Osteocyte (in vitro differentiated cells): ENCODE measurements at places on chromosomes 4 and X. TPM values are rescaled to one million over a fixed set of nuclear protein-coding genes. Genes with fewer than 3 reads are reported as not detected.
A peak's percentile ranks its signal among the peaks of the same experiment; 100 is the strongest.

GRCh38 chr4:14168919-14169318 lies 541.4 kb upstream of the BOD1L1 start:
- H3K4me3 ChIP-seq: no peak overlapping the region
- H3K4me1 ChIP-seq: peaks cover 33% of the 10 kb centered on the region
- no peaks in the 10 kb centered on the region for H3K36me3 ChIP-seq
- no peaks in the 10 kb centered on the region for H3K27me3 ChIP-seq
- no peak overlapping the region for H3K27ac ChIP-seq

DNA sequence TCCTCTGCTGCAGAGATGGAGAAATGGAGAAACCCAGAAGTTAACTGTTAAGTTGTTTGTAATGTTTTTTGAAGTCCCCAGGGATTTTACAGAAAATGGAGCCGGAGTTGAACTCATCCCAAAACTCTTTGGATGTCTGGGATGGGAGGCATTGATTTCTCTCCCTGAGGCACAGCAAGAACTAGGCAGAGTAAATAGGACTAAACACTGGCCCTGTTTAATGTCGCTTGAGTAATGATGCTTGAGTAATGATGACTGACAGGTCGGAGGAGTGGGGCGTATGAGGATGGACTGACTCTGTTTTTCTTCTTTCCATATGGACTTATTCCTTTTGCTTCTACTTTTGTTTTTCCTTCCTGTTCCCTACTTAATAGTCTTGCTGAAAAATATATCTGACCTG lies 69.9 kb downstream of the ARHGAP10 start:
- H3K4me1 ChIP-seq: peaks cover 72% of the 10 kb centered on the region
- peaks cover 31% of the 10 kb centered on the region for H3K36me3 ChIP-seq
- peak; percentile 2 for DNase-seq
- H3K27me3 ChIP-seq: no peaks in the 10 kb centered on the region
- no peak overlapping the region for H3K4me3 ChIP-seq

- peak; percentile 90 for DNase-seq
- peaks cover 10% of the 10 kb centered on the region for H3K36me3 ChIP-seq
- no peaks in the 10 kb centered on the region for H3K27me3 ChIP-seq
- peaks cover 11% of the 10 kb centered on the region for H3K4me1 ChIP-seq
These were observed at the start of gene SPIN3 for GRCh38 chrX:56995271-56995994. TSS of gene SPIN3 (minus strand) at chrX:56995541. CDS start at chrX:56994947, 594 bp downstream.

DNA sequence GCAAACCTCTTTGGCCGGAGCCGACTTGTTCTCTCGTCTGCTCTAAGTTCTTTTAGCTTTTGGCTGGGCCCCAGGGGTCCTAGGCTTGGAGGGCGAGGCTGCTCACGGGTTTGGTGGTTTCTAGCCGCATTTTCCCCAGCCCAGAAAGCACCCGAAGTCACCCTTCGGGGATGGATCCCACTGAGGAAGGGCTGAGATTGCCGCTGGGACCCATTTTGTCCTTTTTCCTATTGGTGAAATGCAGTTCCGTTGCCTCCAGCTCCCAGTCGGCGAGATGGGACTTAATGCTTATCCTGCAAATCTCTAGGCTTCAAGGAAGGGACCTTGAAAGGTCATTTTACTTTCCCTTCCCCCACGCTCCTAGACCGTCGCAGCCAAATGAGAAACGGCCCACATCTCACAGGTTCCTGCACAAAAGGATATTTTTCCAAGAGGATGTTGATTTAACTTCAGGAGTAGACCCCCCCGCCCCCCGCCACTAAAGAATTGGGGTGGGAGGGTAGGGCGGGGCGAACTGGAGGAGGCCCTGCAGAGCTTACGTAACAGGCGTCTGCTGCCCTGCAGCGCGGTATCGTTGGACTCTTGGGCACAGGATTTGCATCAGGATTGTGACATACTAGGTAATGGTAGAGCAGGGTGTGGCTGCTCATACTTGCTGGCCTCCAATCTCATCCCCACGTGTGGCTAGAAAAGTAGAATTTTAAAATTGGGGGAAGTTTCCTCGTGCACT lies 564 bp downstream of the PGK1 start:
- no peak for DNase-seq
- peaks cover 2% of the 10 kb centered on the region for H3K36me3 ChIP-seq
- H3K27me3 ChIP-seq: no peaks in the 10 kb centered on the region
- peak overlapping the region; percentile 88 for H3K27ac ChIP-seq
- peak overlapping the region; percentile 86 for H3K4me3 ChIP-seq

GRCh38 chr4:13920901-13921300 lies 293.4 kb upstream of the BOD1L1 start:
- no peaks in the 10 kb centered on the region for H3K36me3 ChIP-seq
- peak overlapping the region; percentile 99 for H3K27ac ChIP-seq
- peak; percentile 89 for DNase-seq
- H3K4me1 ChIP-seq: peaks cover 84% of the 10 kb centered on the region

GRCh38 chrX:103248553-103248952 lies 6.4 kb downstream of the TCEAL8 start:
- no peak overlapping the region for H3K4me3 ChIP-seq
- no peak overlapping the region for H3K27ac ChIP-seq
- peaks cover 12% of the 10 kb centered on the region for H3K27me3 ChIP-seq
- H3K36me3 ChIP-seq: no peaks in the 10 kb centered on the region

DNA sequence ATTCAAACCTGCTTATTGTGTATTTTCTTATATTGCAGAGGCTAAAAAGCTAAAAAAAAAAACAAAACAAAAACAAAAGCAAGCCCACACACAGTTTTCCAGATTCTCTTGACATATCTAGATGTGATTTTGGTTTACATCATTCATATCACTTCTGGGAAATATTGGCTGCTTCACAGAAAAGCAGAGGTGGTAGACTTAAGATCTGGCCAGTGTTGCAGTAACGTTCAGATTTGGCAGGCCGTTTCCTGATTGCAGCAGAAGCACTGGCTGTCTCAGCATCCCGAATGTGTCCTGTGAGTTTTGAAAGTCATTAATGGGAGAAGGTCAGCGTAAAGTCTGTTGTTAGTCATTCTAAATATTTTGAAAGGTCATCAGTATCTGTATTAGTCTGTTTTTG lies 2062.0 kb downstream of the ARAP2 start:
- no peak overlapping the region for H3K27ac ChIP-seq
- no peaks in the 10 kb centered on the region for H3K27me3 ChIP-seq
- peaks cover 1% of the 10 kb centered on the region for H3K36me3 ChIP-seq
- peaks cover 16% of the 10 kb centered on the region for H3K4me1 ChIP-seq
- no peak overlapping the region for H3K4me3 ChIP-seq

- H3K4me1 ChIP-seq: peaks cover 59% of the 10 kb centered on the region
- peaks cover 11% of the 10 kb centered on the region for H3K36me3 ChIP-seq
- H3K27ac ChIP-seq: peak overlapping the region; percentile 81
- H3K4me3 ChIP-seq: no peak overlapping the region
- H3K27me3 ChIP-seq: no peaks in the 10 kb centered on the region
These were observed 225.1 kb downstream of the CBR4 start for GRCh38 chr4:168784786-168785461.

DNA sequence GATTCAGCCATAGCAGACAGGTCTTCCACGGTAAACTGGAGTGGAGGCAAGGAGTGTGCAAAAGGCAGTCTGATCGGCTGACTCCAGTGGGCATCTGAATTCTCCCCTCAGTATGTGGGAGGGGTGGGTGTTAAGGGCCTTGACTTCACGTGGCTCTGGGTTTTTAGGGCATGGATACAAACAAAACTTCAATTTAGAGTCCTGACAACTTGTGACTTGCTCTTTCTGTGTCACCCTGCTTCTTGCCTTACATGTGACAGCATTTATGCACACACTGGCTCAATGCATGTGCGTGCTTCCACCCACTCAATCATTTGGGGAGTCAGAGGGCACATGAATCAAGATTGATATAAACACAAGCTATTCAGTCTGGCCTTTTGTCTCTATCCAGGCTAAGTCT lies 17.5 kb downstream of the PLP1 start:
- no peak overlapping the region for H3K4me3 ChIP-seq
- H3K36me3 ChIP-seq: no peaks in the 10 kb centered on the region
- H3K27ac ChIP-seq: peak overlapping the region; percentile 62
- H3K4me1 ChIP-seq: peaks cover 19% of the 10 kb centered on the region
- DNase-seq: no peak

- H3K36me3 ChIP-seq: no peaks in the 10 kb centered on the region
- no peak for DNase-seq
- H3K4me1 ChIP-seq: no peaks in the 10 kb centered on the region
- no peak overlapping the region for H3K4me3 ChIP-seq
- peaks cover 19% of the 10 kb centered on the region for H3K27me3 ChIP-seq
These were observed 183.7 kb downstream of the EVC2 start for GRCh38 chr4:5524446-5525299.

DNA sequence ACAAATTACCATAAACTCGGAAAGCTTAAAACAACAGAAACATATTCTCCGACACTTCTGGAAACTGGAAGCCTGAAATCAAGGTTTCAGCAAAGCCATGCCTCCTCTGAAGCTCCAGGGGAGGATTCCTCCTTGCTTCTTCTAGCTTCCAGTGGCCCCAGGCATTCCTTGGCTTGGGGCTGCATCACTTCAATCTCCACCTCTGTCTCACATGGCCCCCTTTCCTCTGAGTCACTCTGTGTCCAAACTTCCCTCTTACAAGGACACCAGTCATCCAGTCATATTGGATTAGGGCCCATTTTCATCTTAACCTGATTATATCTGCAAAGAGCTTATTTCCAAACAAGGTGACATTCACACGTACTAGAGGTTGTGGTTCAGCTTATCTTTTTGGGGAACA lies 17.3 kb downstream of the PARM1 start:
- H3K36me3 ChIP-seq: no peaks in the 10 kb centered on the region
- H3K4me1 ChIP-seq: no peaks in the 10 kb centered on the region
- H3K27me3 ChIP-seq: no peaks in the 10 kb centered on the region
- H3K4me3 ChIP-seq: no peak overlapping the region
- no peak for DNase-seq
- H3K27ac ChIP-seq: no peak overlapping the region

DNA sequence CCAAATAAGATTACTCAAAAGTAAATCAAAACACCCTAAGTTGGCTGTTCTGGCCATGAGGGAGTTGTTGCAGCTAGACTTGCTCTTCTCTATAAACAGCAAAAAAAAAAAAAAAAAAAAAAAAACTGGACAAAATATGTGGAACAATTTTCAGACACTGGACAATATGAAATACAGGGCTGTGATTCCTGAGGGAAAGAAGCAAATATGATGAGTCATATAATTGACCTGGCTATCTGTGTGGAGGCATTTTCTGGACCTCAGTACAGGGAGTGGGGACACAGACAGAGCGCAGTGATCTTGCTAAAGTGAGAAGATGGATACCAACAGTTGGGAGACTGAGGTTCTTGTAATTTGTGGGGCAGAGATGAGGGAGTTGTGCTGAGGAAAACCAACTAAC lies 192.0 kb upstream of the HAND2 start:
- no peaks in the 10 kb centered on the region for H3K36me3 ChIP-seq
- no peaks in the 10 kb centered on the region for H3K4me1 ChIP-seq
- no peak for DNase-seq
- H3K4me3 ChIP-seq: no peak overlapping the region
- H3K27ac ChIP-seq: no peak overlapping the region

- no peak for DNase-seq
- peaks cover 8% of the 10 kb centered on the region for H3K4me1 ChIP-seq
- no peak overlapping the region for H3K4me3 ChIP-seq
- peaks cover 14% of the 10 kb centered on the region for H3K36me3 ChIP-seq
These were observed 11.6 kb downstream of the HTT start for GRCh38 chr4:3085948-3086670.

DNA sequence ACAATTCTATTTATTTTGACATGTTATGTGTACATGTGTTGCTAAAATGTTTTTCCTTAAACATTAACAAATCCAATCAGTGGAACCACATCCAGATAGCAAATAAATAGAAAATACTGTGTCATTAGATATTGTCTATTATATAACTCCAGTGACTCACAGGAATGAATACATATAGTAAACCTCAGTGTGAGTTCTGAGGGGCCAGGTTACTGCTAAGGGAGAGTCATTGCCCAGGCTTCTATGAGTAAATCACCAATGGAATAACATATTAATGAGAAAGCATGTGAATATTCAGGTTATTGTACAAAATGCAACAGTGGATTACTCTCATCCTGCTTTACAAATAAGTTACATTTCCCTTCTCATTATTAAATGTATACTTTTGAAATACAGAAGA lies 27.2 kb downstream of the TACR3 start:
- H3K4me1 ChIP-seq: no peaks in the 10 kb centered on the region
- no peak overlapping the region for H3K4me3 ChIP-seq
- no peaks in the 10 kb centered on the region for H3K27me3 ChIP-seq
- H3K36me3 ChIP-seq: no peaks in the 10 kb centered on the region
- H3K27ac ChIP-seq: no peak overlapping the region

DNA sequence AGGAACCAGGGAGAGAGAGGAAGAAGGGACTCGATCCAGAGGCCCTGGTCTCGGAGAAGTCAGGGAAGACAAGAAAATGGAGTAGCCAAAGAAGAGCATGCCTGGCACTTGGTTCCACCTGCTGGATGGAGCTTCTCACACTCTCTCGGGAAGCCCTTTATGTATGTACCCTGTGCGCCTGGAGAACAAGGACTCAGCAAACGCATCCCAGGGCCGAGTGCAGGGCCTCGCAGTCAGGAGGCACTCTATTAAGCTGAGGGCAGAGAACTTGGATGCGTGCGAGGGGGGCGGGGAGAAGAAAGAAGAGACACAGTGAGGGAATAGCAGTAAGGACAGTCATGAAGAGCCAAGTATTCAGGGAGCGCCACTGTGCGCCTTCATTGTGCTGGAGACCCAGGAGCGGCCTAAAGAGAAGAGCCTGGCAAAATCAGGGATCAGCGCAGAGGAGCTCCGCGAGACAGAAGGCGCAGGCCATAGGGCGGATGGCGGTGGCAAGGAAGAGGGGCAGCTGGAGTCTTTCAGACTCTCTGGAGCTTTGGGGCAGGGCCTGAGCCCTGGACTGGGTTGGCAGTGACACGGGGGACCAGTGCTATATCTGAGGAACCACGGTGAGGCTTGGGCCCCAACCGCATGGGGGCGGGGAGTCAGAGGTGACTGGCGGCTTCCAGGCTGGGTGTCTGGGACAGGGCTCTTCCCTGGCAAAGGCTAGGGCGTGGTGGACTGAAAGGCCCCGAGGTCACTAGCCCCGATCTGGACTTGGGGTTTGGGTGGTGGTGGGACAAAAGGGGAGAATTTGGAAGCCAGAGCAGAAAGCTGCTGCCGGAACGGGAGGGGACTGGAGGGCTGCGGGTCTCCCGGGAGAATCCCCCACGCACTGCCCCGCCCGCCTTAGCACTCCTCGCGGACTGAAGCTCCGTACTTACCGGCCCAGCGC lies 1.9 kb upstream of the SEPTIN6 start:
- DNase-seq: no peak
- H3K36me3 ChIP-seq: no peaks in the 10 kb centered on the region
- H3K27me3 ChIP-seq: no peaks in the 10 kb centered on the region
- no peak overlapping the region for H3K4me3 ChIP-seq
- H3K4me1 ChIP-seq: peaks cover 15% of the 10 kb centered on the region
- no peak overlapping the region for H3K27ac ChIP-seq

The GC gene
- not detected in 2 replicates for total RNA-seq

The CLCN4 gene
- 2.3 and 3.7 TPM in 2 replicates for total RNA-seq

The PCGF3 gene
- total RNA-seq: 69.8 and 70.0 TPM in 2 replicates

The PNMA6F gene
- not detected in 2 replicates for total RNA-seq

The TLL1 gene
- 39.2 and 39.7 TPM in 2 replicates for total RNA-seq

The MAGEA2B gene
- not detected in 2 replicates for total RNA-seq

The FAM47B gene
- not detected in 2 replicates for total RNA-seq

The TMEM255A gene
- 0.16 TPM in 2 replicates for total RNA-seq

The LNX1 gene
- total RNA-seq: 0.24 and 0.44 TPM in 2 replicates

The MAOB gene
- total RNA-seq: not detected in 2 replicates

The PASD1 gene
- not detected in 2 replicates for total RNA-seq
